NCI-H187 (cell line): ENCODE measurements at places on chromosomes 16 and 17.

- DNase-seq, result no peak
Measured at GRCh38 chr17:80064696-80065095, 28.3 kb downstream of the CCDC40 start.

GRCh38 chr17:75524269-75524969 lies 1.1 kb upstream of the LLGL2 start:
- no peak for DNase-seq

- DNase-seq, result no peak
Measured at GRCh38 chr16:17329391-17329790, 141.4 kb downstream of the XYLT1 start.

- DNase-seq, result no peak
Measured at GRCh38 chr16:84832488-84833143, 12.8 kb downstream of the CRISPLD2 start.

DNA sequence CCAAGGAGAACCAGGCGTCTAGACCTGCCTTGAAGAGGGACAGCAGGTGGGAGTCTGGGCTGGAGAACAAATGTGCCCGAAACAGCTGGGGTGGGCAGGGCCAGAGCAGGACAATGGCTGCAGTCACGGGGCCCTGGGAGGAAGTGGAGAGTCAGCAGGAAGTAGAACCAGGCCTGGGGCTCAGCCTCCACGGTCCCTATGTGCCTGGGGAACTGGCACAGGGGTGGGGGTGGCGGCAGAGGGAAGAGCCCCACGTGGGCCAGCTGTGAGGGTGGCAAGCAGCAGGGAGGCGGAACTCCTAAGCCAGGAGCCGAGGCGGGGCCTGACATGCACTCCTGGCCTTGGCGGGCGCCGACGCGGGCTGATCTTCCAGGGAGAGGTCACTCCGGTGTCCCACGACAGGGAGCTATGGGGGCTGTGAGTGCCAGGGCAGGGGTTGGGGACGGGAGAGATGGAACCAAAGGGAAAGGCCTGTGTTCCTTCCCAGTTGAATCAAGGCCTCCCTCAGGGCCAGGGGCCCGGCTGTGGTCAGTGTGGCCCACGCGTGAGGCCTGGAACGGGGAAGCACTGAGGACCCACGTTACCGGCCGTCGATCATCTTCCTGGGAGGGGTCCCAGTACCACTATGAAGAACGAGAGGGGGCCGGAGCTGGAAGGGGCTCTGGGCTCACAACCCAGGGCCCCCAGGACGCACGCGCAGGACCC lies 42.7 kb downstream of the TIMM22 start:
- no peak for DNase-seq

- DNase-seq, result no peak
Measured at GRCh38 chr16:61544165-61544564, 492.1 kb downstream of the CDH8 start.

DNA sequence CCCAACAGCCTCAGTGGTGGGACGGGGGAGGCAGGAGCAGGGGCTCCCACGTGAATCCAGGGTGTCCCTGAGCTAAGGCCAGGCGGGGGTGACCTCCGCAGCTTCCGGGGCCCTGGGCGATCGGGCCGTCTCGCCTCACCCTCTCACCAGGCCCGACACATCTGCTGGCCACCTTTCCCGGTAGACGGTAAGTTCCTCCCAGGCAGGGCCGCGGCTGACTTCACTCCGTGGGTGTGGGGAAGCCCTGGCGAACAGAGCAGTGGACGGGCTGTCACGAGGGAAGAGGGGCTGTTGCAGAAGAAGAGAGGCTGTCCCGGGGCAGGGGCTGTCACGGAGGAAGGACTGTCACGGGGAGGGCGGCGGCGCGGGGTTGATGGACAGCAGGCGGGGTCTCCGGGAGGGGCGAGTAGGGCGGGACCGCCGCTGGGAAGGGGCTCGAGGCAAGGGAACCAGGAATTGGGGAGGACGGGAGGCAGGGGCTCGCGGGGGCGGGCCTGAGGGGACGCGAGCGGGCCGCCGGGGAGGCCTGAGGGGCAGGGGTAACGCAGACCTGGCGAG lies 498 bp downstream of the PKMYT1 start:
- DNase-seq, result no peak
